A549 treated with CpdA at 1 μM for 4 hours (cell line): ENCODE measurements at places on chromosomes 16 and 17. TPM values are rescaled to one million over a fixed set of nuclear protein-coding genes. Genes with fewer than 3 reads are reported as not detected.

Gene PRSS33
- 0.03 TPM in 1 of 5 replicates, not detected in the others for total RNA-seq

Gene RUNDC3A
- 0.53 to 0.94 TPM (median 0.83 TPM) in 5 replicates for total RNA-seq

Gene MYH8
- not detected in 5 replicates for total RNA-seq

Gene TCF25
- 70.7 to 94.5 TPM (median 76.8 TPM) in 5 replicates for total RNA-seq

Gene PYDC1
- not detected in 5 replicates for total RNA-seq

Gene SMIM5
- 0.43 to 0.81 TPM (median 0.52 TPM) in 5 replicates for total RNA-seq

Gene PER1
- 3.5 to 5.7 TPM (median 4.7 TPM) in 5 replicates for total RNA-seq

Gene KRTAP1-5
- 0.12 TPM in 1 of 5 replicates, not detected in the others for total RNA-seq
